ENCODE measurements at places on chromosomes 1 and 21.

- no peak for DNase-seq
These were observed 5.3 kb upstream of the FAM78B start for GRCh38 chr1:166172106-166172505.

- no peak for DNase-seq
These were observed 77.2 kb downstream of the FHAD1 start for GRCh38 chr1:15323989-15324868.

- no peak for DNase-seq
These were observed 326.7 kb downstream of the PAPPA2 start for GRCh38 chr1:176789571-176790090.

- no peak for DNase-seq
These were observed 55.2 kb downstream of the CENPF start for GRCh38 chr1:214658175-214658574.

DNA sequence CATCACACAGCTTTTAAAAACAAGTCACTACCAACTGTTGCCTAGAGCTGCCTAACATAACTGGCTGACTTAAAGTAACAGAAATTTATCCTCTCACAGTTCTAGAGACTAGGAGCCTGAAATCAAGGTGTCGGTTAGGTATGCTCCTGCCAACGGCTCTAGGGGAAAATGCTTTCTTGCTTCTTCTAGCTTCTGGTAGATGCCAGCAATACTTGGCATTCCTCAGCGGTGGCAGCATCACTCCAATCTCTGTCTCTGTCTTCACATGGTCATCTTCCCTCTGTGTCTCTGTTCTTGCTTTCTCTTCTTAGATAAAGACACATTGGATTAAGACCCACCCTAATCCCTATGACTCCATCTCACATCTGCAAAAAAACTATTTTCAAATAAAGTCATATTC lies 51.5 kb downstream of the DMRTA2 start:
- DNase-seq, result no peak

DNA sequence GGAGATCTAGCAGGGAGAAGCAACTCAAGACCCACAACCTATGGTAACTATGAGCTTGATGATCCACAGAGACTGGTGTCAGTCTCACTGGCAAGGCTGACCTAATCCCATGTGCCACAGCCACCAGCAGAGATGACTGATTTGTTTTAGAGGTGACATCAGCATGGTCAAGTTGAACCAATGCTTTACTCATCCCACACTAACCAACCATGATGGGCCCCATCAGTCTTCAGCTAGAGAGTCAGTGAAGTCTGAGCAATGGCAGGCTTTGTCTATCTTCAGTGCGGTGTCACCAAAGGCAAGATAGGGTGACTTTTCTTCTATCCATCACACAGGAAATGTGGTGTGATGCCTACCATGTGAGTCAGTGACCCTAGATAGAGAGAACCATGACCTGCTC lies 1470.7 kb downstream of the NCAM2 start:
- no peak for DNase-seq

DNA sequence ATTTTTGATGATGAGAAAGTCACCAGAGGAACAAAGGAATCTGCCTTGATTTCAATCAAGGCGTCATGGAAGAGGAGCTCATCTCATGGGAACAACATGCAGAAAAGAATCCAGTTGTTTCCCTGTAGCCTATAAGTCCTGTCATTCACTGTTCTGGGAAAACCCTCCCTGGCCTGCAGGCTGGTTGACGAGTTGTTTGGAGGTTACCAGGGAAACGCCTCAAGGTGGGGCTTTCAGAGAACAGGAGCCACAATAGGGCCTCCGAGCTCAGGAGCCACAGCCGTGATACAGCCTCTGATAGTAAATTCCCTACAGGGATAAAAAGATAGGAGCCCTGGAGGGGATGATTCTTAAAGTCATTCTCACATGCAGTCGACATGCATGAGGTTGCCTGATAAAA lies 135.2 kb downstream of the PSMG1 start:
- DNase-seq, result no peak

DNA sequence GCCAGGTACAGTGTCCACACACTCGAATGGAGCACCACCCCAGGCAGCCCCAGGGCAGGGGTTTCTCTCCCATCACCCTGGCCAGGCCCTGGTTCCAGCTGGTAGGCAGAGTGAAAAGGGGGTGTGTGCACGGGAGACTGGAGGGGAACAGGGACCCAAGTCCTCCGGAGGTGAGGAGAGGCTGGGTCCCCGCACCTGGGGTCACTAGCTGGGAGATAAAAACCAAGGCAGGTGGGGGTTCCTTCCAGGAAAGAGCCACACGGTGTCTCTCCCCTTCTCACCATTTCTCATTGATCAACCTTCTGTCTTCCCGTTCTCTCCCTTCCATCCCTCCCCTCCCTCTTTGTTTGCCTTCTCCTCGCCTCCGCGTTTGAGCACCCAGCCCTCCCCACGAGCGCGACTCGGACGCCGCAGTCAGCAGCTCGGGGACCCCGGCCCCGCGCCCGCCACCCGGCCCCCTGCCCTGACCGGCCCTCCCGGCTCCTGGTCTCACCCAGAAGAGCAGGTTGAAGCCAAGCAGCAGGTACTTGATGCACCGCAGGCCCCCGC lies 358 bp downstream of the TSPAN2 start:
- DNase-seq, result no peak

DNA sequence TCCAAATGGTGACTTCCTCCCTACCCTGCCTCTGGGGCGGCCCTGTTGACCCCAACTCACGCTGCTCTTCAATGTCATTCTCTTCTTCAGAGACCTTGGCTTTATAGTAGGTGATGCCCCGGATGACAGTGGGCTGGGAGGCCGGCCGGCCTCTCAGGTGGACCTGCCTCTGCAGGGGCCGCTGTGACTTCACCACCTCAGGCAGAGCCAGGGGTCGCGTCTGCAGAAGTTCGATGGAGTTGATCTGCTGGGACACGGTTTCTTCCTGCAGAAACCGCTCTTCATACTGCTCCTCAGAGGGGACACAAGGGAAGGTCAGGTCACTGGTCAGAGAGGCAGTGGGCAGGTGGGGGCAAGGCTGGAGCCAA lies 23.6 kb downstream of the OLFML2B start:
- DNase-seq, result no peak

DNA sequence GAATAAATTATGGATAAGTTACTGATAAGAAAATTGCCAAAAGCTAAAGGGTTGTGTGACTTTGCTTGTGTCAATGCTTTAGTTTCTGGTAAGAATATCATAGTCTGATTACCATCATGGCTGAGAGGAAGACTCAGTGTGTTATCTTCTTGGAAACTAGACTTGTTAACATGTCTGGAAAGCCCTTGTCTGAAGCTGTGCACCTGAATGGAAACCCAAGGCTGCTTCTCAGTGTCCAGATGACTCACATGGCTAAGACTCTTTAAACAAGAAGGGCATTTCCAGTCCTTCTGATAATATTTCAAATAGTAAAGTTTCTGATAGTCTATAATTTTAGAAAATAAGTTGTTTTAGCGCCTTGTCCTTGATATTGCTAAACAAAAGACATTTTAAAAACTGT lies 1092.7 kb downstream of the PLA2G4A start:
- DNase-seq, result no peak

- DNase-seq, result no peak
These were observed 162.3 kb upstream of the VAMP3 start for GRCh38 chr1:7608628-7609305.

DNA sequence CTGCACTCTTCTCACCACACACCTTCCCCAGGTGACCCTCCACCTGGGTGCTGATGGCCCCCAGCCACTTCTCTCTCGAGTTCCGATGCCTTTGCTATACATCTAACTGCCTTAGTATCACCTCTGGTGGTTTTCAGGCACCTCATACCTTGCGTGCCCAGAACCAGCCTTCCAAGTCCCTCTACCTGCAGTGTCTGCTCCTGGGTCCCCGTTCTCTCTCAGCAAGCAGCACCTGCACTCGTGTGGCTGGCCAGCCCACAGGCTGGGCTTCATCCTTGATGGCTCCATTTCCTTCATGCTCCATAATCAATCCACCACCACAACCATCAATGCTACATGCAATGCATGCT lies 49.2 kb upstream of the EDN2 start:
- DNase-seq, result no peak

DNA sequence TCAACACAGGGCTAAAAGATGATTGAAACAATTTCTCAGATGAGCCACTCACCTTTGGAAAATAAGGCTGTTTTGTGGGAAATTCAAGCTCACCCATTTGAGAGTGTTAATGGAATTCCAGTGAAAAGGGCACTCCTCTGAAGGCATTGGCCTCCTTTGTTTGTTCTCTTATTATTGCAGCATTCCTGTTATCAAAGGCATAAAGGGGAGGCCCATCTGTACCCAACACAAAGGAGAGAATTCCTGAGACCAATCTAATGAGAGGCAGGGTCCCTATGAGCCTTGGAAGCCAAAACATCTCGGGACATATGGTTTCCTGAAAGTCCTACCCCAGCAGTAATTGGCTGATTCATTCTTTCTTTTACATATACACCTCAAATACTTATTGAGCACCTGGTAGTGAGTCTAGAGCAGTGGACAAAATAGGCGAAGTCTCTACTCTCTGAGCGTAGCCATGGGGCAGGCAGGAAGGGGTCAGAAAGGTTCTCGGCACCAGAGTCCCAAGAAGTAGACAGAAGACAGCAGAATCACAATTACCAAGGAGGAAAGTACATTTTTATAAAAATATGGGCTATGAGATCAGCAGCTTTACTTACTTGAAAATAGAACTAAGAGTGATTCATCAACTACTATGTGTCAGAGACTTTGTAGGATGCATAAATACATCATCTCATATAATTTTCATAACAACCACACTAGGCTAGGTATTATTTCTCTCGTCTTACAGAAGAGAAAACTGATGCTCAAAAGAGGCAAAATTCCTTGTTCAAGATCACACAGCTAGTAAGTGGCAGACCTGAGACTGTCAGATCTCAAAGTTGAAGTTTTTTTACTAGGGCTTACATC lies 218.7 kb downstream of the DAB1 start:
- DNase-seq, result no peak

DNA sequence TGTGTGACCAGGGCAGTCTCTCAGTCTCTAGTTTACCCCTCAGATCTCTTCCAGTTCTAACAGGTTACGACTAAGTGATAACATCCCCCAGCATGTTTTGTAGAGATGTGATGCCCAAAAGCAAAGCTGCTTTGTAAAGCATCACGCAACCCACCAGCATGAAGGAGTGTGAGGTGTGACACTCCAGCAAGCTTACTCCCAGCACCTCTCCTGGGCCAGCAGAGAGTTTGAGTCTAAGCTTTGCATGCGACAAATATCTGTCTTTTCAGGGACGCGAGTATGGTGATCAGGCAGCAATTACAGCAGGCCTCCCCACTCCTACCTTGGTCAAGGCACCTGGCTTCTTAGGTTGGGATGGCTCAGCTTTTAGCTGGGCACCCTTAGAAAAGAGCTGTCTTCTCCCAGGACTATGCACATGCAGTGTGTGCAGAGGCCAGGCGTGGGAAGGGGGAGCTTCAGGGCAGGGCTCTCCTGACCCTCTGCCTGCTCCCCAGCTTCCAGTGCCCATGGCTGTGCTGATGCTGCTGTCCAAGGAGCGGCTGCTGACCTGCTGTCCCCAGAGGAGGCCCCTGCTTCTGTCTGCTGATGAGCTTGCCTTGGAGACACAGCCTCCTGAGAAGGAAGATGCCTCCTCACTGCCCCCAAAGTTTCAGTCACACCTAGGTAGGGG lies 48.2 kb downstream of the ELK4 start:
- DNase-seq, result no peak

Measured in bone marrow (tissue), 2 donors.